ENCODE measurements at places on chromosomes 1 and 21. TPM values are rescaled to one million over a fixed set of nuclear protein-coding genes. Genes with fewer than 3 reads are reported as not detected.

The SPRR2A gene
- not detected for total RNA-seq

The PRDX6 gene
- 75.6 TPM for total RNA-seq

The PEF1 gene
- 58.8 TPM for total RNA-seq

The CBS gene
- total RNA-seq, result not detected

The PSMD4 gene
- 91.6 TPM for total RNA-seq

DNA sequence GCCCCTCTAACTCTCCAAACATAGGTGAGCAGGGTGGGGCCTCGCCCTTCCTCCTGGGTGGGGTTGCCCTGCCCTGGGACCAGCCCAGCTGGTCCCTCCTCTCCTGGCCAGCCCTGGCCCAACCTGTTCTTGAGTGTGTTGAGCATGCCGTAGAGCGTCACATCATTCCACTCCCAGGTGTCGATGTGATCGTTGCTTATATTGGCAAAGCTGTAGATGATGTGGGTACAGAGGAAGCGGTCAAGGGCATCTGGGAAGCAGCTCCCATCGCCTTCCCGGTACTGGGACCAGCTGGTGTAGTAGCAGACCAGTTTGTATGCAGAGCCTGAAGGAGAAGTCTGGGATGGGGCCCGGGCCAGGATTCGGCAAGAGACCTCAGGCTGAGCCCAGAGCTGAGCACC is 1.4 kb downstream of the CHI3L1 start:
- DNase-seq, result no peak

GRCh38 chr1:3733883-3734589 is 18.2 kb upstream of the CCDC27 start:
- no peak for DNase-seq

DNA sequence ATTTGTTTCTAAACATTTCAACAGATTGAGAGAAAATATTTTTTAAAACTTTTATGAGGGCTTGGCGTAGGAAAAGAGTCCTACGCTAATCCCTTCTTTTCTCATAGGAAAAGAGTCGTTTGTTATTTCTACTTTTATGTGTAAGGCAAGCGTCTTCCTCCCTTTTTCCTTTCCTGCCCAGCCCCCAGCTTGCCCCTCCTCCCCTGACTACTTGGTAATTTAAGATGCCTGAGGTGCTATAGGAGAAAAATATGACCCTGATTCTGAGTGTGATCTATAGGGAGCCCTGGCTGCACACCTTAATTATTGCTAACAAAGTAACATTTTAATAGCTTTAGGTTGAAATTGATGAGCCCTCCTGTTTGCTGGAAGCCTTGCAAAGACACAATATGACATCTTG is 373.6 kb downstream of the PBX1 start:
- no peak for DNase-seq

GRCh38 chr1:234272656-234273312 is 100.5 kb upstream of the COA6 start:
- no peak for DNase-seq

DNA sequence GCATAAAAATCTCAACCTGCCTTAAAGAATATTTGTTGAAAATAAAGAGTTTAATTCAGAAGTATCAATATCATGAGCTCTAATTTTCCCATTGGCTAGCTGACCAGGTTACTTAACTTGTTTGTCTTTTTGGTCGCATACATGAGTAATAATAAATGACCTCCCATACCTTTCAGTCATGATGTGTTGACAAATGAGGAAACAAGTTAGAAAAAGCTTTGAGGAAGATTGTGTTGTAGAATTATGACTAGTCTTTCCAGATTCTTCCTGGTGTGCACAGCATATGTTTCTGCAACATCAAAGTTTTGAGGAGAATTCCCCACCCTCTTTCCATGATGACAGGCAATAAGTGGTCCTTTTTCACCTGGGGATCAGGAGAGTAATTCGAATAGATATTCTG is 17.6 kb upstream of the PAPPA2 start:
- no peak for DNase-seq

DNA sequence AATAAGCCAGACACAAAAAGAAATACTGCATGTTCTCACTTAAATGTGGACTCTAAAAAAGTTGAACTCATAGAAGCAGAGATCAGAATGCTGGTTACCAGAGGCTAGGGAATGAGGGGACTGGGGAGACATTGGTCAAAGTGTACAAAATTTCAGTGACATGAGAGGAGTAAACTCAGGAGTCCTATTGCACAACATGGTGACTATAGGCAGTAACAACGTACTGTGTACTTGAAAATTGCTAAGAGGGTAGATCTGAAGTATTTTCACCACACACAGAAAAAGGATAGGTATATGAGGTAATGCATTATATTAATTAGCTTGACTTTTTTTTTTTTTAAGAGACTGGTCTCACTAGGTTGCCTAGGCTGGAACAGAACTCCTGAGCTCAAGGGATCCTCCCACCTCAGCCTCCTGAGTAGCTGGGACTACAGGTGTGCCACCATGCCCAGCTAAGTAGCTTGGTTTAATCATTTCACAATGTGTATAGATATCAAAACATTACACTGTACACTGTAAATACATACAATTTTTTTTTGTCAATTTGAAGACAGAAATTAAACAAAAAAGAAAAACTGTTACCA is 7.4 kb downstream of the ZNF496 start:
- DNase-seq, result no peak

DNA sequence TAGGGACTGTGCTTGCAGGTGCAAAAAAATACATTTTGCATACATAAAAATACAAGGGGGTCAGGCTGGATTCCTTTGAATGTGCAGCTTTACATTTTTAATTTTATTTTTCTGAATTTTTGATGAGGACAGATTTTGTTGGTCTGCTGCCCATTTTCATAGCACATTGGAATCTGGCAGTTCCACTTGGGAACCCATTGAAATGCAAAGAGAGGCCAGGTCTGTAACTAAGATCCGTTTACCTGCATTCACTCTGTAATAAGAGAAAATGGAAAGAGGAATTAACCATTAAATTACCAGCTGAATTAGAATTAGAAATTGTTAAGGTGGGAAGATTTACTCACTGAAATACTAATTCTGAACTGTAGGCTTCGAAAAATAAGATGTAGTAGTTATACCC is 221.6 kb downstream of the DAB1 start:
- no peak for DNase-seq

GRCh38 chr21:44530903-44531605 is 8.9 kb downstream of the KRTAP10-1 start:
- DNase-seq, result no peak

DNA sequence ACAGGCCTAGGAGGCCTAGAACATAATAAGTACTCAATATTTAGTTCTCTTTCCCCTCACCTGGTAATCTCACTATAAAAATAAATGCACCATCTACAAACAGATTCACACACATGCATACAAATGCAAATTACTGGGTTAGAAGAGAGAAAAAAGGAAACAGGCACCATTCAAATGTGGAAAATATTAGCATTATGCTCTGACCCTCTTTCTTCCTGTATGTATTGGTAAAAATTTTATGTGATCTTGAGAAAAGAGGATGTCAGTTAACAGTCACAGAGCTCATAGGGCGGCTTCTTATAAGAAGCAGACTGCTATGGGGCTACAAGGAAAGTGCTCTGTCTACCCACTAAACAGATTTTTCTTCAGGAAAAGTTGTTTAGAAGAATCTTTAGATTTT is 565.4 kb downstream of the LMO4 start:
- no peak for DNase-seq

- no peak for DNase-seq
These were observed 5.7 kb downstream of the ZNF691 start for GRCh38 chr1:42851960-42852607.

- DNase-seq, result no peak
These were observed 189.6 kb downstream of the TGFBR3 start for GRCh38 chr1:91696321-91696720.

Measured in CD4-positive, CD25-positive, alpha-beta regulatory T cell (primary cell).